ENCODE measurements at places on chromosomes 2 and 18. TPM values are rescaled to one million over a fixed set of nuclear protein-coding genes. Genes with fewer than 3 reads are reported as not detected.

Gene DSG1
- total RNA-seq: not detected

Gene COLEC11
- not detected for total RNA-seq

Gene APCDD1
- total RNA-seq: not detected

Gene EPAS1
- 21.1 TPM for total RNA-seq

Gene GNLY
- 18.1 TPM for total RNA-seq

Gene NOSTRIN
- not detected for total RNA-seq

Gene REG3G
- total RNA-seq: not detected
